Fibroblast of the aortic adventitia (primary cell): ENCODE measurements at places on chromosomes 11 and 22. TPM values are rescaled to one million over a fixed set of nuclear protein-coding genes. Genes with fewer than 3 reads are reported as not detected.

The AMPD3 gene
- total RNA-seq, result 5.3 and 7.0 TPM in 2 replicates

The LSP1 gene
- 18.7 and 40.2 TPM in 2 replicates for total RNA-seq

The PKDREJ gene
- total RNA-seq, result 0.09 TPM in 1 of 2 replicates, not detected in the other

The ABTB2 gene
- 0.82 and 1.7 TPM in 2 replicates for total RNA-seq

The CADM1 gene
- 0.16 and 0.45 TPM in 2 replicates for total RNA-seq

The CCDC15 gene
- 3.6 and 9.8 TPM in 2 replicates for total RNA-seq

The SYCE3 gene
- not detected in 2 replicates for total RNA-seq

The MRGPRF gene
- 34.3 and 41.8 TPM in 2 replicates for total RNA-seq
